ENCODE measurements at places on chromosomes 1 and 21.
A peak's percentile ranks its signal among the peaks of the same experiment; 100 is the strongest.

DNA sequence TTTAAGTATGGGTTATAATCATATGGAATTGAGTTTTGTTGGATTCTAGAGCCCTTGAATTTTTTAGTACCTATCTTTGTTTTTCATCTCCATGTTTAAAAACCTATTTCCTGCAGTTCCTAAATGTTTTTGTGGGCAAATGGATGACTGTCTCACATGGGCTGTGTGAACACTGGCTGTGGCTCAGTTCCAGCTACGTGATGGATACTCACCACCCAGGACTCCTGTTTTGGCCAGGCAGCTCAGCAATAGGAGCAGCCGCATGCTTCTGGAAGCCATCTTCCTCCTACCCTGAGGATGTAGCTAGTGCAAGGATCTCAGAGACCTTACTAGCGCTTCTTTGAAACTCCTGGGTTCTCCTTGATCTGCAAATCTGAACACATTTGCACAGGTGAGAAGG, 2.8 kb downstream of the REG4 start:
- no peak overlapping the region for H3K4me3 ChIP-seq
- H3K4me1 ChIP-seq, result peaks cover 9% of the 10 kb centered on the region
- H3K27me3 ChIP-seq, result peaks cover 9% of the 10 kb centered on the region
- no peaks in the 10 kb centered on the region for H3K36me3 ChIP-seq
- no peak for DNase-seq

DNA sequence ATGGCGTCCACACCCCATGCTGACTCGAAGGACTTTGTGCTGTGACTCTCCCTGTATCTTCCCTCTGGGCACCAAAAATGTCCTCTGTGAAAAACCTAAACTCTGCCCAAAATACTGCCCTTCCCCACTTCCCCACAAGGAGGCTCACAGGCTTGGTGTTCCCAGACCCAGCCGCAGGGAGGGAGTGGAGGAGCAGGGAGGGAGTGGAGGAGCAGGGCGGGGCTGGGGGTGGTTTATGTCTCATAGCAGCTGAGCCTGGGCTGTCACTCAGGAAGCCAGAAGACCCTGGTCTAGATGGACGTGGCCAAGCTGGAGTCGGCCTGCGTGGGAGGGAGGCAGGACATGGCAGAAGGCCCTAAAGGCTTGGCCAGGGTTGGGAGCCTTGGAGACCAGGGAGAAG, 461.7 kb downstream of the PTPRU start:
- no peaks in the 10 kb centered on the region for H3K4me1 ChIP-seq
- no peaks in the 10 kb centered on the region for H3K27me3 ChIP-seq
- H3K36me3 ChIP-seq, result no peaks in the 10 kb centered on the region
- H3K27ac ChIP-seq, result no peak overlapping the region
- DNase-seq, result peak; percentile 7

DNA sequence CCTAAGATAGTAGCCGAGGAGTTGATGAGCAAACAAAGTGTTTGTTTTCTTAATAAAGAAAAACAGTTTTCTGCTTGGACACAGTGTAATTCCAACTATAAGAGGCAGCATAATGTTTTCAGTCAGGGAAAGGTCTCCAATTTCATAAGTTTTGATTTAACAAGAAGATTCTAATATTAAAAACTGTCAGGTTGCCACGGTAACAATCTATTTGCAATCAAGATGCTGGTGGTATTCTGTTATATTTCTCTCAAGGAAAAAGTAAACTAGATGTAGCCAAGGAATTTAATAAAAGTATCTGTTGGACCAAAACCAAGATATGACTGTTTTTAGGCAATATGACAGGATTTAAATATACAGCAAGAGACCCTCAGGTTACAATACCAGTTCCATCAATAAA, 211.7 kb downstream of the SMYD3 start:
- H3K4me1 ChIP-seq, result no peaks in the 10 kb centered on the region
- no peaks in the 10 kb centered on the region for H3K36me3 ChIP-seq
- no peaks in the 10 kb centered on the region for H3K27me3 ChIP-seq

GRCh38 chr1:160993544-160994193, 27.3 kb downstream of the F11R start:
- no peak for DNase-seq
- no peak overlapping the region for H3K27ac ChIP-seq
- H3K4me3 ChIP-seq, result no peak overlapping the region
- H3K4me1 ChIP-seq, result peaks cover 9% of the 10 kb centered on the region
- H3K27me3 ChIP-seq, result no peaks in the 10 kb centered on the region

DNA sequence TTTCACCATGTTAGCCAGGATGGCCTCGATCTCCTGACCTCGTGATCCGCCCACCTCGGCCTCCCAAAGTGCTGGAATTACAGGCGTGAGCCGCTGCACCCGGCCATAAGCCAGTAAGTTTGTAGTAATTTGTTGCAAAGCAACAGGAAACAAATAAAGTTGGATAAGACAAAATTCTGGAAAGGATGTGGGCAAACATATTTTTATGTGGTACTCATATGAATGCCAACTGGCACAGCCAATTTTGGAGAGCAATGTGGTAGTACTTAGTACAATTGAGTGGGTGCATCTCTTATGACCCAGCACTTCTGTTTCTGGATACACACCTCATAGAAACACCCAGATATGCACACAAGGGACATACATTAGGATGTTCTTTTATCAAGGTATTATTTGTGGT, 8.4 kb upstream of the IL12RB2 start:
- no peak overlapping the region for H3K4me3 ChIP-seq
- no peak for DNase-seq
- H3K4me1 ChIP-seq, result no peaks in the 10 kb centered on the region
- no peaks in the 10 kb centered on the region for H3K36me3 ChIP-seq
- no peak overlapping the region for H3K27ac ChIP-seq
- no peaks in the 10 kb centered on the region for H3K27me3 ChIP-seq

All from DND-41 (cell line).